ENCODE measurements at places on chromosomes 4 and X.

- DNase-seq: no peak
These were observed 760.2 kb upstream of the AADAT start for GRCh38 chr4:170849969-170850368.

GRCh38 chr4:89121387-89122068 lies 10.2 kb downstream of the TIGD2 start:
- no peak for DNase-seq

DNA sequence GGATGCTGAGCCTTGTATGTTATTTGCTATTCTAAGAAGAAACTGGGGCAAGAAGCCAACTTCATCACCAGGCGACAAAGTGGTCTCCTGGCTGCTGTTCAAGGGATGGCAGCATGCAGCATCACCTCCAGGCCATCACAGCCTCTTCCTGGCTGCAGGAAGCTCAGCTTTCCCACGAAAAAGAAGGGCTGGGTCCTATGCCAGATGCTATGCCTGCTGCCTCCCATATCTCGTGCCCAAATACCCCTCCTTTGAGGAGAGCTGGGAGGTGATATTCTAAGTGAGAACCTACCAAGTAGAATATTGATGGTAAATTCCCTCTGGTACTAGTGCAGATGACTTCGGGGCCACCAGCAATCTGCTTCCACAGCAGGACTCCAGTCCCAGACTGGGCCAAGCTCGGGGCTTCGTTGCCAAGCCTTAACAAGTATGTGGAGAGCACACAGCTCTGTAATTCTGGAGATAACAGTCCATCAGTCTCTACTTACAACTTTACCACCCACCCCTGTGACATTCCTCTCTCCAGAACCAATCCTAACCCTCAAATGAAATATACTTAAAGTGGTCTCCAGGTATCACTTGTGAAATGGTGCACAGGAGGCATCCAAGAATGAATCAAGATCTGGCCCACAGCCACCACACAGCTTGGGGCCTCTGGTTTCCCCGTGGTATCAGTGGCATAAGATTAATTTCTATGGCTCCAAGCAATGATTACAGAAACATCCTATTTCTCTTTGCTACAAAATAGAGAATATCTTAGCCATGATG lies 149.3 kb downstream of the PALLD start:
- no peak for DNase-seq

- no peak for DNase-seq
These were observed 122.1 kb downstream of the FRAS1 start for GRCh38 chr4:78179196-78179595.

DNA sequence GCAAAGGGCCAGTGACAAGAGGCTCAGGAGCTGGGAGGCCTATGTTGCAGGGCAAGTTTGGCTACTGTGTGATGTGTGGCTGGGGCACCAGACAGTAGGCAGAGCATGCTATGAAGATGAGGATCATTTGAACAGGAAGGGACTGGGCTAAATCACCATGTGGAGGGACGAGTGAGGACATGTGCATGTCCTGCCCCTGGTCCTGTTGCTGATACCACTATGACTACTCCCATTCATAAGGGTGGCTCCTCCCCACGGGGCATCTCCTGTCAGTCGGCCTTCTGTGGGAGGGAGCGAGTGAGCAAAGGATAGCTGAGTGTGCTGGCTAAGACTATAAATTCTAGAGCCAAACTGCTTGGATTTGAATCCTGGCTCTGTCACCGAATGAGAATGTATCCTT lies 139.2 kb downstream of the TMEM164 start:
- no peak for DNase-seq

GRCh38 chr4:30720661-30721184 lies 554 bp downstream of the PCDH7 start:
- no peak for DNase-seq

DNA sequence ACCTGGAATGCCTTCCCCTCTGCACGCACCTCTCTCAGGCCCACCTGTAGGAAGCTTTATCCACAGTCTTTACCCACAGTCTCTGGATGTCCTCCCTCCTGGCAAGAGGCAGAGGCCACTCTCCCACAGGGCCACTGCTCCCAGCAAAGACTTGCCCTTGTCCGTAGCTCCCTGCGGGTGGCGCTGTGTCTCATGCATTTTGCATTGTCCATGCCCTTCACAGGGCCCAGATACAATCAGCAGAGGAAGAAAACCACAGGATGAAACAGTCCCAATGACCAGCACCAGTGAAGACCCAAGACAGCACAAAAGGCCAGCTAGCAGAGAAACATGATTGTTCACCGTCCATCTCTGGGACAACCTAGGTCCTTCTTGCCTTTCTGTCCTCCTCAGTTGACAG lies 2.1 kb upstream of the NSG1 start:
- DNase-seq: no peak

- no peak for DNase-seq
These were observed 149.8 kb downstream of the CHM start for GRCh38 chrX:85897362-85898126.

- peak; percentile 26 for DNase-seq
These were observed 5.1 kb upstream of the GABRQ start for GRCh38 chrX:152632445-152633097.

- DNase-seq: no peak
These were observed at the start of gene ANK2 for GRCh38 chr4:113049421-113050370. ANK2 (plus strand) TSS chr4:113049653; CDS start chr4:113049729, 76 bp downstream.

- no peak for DNase-seq
These were observed 138.9 kb downstream of the NPNT start for GRCh38 chr4:106034220-106034619.

DNA sequence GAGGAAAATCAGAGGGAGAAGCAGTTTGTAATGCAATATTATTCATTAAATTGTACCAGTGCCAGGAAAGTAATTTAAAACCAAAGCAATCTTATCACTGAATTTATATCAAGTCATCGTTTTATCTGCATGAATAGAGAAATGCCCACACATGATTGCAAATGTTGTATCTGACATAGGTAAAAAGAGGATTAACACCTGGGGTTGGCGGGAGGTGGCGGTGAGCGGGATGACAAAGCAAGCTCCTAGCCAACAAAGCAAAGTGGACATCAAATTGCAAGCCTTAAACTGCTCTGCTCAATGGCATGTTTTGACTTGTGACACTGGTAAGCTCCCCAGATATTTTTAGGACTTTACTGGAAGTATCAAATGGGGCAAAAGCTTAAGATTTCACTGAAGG lies 16.4 kb downstream of the HPGD start:
- no peak for DNase-seq

DNA sequence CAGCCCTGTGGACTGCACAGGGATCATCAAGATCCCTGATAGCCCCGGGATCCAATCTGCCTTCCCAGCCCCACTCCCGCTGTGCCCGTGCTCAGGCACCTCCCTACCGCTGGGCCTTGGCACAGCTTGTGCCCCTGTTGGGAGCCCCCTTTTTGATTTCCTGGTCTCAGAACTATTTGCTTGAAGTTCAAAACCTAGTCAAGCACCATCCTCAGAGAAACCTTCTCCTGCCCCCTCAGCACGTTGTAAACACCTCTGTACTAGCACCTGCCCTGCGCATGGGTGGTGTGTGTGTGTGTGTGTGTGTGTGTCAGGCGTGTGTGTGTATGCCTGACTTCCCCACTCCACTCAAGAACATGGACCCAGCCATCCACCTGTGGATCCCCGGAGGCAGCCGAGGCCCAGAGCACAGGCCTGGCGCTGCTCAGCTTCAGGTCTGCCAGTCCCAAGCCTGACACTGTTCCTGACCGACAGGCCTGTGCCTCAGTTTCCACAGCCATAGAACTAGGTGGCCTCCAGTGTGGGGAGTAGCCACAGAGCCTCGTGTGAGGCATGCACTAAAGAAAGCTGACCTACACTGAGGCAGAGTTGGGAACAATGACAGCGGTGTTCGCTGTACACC lies 65.5 kb downstream of the ADRA2C start:
- no peak for DNase-seq

DNA sequence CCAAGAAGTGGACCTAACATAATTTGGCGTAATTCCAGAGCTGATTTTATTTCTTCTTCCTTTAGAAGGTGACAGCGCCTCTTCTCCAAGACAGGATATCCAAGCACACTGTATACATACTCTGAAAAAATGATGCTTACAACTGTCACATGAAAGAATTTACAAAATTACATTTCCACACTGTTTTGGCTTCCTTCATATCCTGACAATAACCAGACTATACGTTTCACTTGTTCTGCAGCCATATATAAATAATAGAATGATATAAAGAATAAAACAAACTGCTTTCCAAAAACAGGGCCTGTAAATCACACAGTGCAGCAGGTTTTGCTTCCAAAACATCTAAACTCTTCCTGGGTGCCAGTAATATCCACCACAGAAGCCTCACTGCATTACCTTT lies 141.6 kb downstream of the FBXO8 start:
- DNase-seq: no peak

DNA sequence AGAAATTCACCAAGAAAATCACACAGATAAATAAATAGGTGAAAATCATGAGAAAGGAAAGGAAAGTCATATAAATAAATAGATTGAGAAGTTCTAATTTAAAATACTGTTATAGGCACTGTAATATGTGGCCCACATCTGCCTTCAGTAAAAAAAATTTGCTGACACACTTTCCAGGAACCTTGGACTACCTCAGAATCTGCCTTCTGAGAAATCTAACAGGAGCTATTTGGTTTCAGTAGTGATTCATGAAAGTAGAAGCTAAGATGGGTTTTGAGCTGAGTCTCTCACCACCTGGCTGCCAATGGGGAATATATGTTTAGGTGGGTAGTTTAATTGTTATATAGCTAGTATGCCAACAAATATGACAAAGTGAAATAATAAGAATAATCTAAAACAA lies 810.0 kb downstream of the RAB28 start:
- no peak for DNase-seq

- DNase-seq: no peak
These were observed 304.4 kb downstream of the AFF2 start for GRCh38 chrX:148804579-148805355.

Measured in stimulated activated CD4-positive, alpha-beta T cell treated with anti-CD3 and anti-CD28 coated beads, Interleukin-4, amount 100 ng/mL, for 24 hours (primary cell).